Stimulated activated CD4-positive, alpha-beta T cell treated with anti-CD3 and anti-CD28 coated beads, TNF-alpha, amount 100 ng/mL, for 1 hour (primary cell): ENCODE measurements at places on chromosomes 2 and 18.

- no peak for DNase-seq
Measured at GRCh38 chr2:237472909-237473877, 13.9 kb upstream of the MLPH start.

DNA sequence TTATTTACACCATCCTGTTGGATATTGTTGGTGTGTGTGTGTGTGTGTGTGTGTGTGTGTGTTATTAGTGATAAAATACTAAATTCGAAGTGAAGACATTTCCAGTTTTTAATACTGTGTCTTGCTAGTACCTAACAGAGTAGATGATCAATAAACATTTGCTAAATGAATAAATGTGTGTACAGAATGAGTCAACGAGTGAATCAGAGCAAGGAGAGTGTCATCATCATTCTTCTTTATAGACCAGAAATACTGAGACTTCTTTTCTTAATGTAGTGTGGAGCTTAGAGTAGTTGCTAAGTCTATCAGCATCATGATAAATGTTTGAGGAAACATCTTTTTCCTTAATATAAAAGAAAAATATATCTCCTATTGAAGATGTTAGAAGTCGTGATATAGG, 169.7 kb upstream of the SATB2 start:
- no peak for DNase-seq

GRCh38 chr18:5250603-5251002, 44.9 kb downstream of the ZBTB14 start:
- no peak for DNase-seq

GRCh38 chr2:160308476-160308875, 108.4 kb upstream of the ITGB6 start:
- DNase-seq, result no peak
